ENCODE measurements at places on chromosomes 5 and 9.

DNA sequence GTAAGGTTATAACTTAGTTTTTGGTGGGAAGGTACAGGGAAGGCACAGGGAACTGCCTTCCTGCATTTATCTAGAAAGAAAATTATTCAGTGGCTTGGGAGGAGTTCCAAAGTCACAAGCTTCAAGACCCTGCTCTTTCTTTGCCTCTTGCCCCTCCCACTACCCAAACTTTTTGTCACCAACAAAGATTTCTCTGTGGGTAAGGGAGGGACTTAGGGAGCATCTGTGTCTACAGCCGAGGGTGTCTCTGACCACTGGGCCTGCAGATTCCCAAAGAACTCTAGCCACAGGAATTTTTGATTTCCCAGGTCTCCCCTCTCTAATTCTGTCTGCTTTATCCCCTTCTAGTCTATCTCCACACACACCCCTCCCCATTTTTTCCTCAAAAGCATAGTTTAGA lies 2.1 kb downstream of the ECSCR start:
- no peak for DNase-seq

- no peak for DNase-seq
Observed at GRCh38 chr9:98465799-98466198, 210.3 kb upstream of the TBC1D2 start.

GRCh38 chr5:151458314-151458713 lies 10.9 kb downstream of the SLC36A1 start:
- DNase-seq: no peak

DNA sequence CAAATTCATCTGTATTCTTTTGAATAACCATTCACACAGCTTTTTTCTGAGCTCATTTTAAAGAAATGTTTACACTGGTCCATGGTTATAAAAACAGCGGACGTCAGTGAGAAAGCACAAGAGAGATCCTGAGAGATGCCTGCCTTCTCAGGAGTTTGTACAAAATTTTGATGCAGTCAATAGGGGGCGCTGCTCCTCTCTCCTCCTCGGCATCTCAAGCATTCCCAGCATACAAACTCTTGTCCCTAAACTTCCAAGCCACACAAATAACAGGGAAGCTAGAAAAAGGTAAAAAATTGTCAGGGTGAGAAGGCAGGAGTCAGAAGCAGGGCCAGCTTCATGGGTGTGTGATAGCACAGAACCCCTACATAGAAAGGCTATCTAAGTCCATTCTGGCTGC lies 11.2 kb upstream of the CCDC152 start:
- peak; percentile 24 for DNase-seq

All from choroid plexus epithelial cell (primary cell).